ENCODE measurements at places on chromosomes 12 and 14.

GRCh38 chr12:99984271-99985128 is at the start of gene ANKS1B:
ANKS1B (minus strand) TSS chr12:99984936; CDS start chr12:99984237, 699 bp downstream.
- DNase-seq: peak; percentile 51

DNA sequence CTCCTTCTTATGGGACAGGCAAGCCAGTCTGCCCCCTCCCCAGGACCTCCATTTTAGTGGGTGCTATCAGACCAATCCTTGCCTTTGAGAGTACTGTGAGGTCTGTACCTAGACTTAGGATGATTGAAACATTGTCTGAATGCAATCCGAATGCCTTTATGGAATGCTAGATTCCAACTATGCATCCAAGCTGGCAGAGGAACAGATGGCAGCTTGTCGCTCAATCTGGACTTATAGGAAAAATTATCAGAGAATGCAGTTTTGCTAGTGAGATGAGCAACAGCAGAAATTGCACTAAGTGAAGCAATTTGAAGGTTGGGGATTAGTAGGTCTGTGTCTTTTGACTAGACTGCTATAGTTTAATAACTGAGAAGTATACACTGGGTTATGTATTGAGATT is 109.1 kb downstream of the DYRK2 start:
- no peak for DNase-seq

- DNase-seq: no peak
Observed at GRCh38 chr14:52235434-52235833, 32.1 kb upstream of the PTGDR start.

DNA sequence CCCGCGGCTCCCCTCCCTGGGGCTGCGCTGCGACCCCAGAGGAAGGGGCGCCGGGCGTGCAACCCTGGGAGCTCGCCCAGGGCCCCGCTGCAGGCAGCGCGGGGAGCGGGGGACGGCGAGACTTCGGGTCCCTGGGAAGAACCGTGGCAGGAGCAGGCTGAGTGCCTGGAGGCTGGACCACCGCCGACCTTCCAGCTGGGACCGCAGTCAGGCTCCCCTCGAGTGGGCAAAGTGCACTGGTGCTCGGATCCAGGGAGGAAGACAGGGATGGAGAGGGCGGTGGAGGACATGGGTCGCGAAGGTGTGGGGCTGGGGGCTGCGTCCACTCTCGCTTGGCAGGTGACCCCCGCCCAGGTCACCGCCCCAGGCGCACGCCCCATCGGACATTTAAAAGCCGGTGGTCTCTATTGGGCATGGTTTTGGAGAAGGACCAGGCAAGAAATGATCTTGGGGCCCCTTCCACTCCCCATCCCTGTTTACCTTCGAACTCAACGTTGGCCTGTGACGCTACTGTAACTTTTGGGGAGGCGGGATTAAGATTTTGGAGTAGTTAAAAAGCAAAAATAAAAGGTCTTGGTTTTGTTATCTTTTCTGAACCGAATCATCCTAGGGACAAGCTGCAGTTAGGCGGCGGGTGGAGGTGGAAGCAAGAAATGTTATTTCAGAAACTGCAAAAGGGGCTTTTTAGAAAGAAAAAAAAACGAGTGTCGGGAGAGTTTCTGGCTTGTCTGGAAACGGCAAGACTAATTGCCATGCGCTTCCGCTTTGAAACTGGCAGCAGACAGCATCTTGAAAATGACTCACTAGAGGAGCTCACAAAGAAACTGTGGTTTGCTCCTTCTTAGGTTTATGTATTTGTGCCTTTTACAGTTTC is 1.0 kb downstream of the ELK3 start:
- no peak for DNase-seq

GRCh38 chr14:21233457-21234076 is 35.7 kb downstream of the HNRNPC start:
- DNase-seq: no peak

Measured in NCI-H1436 treated with DMSO at 0.1 percent for 48 hours (cell line).